Mononuclear cell (primary cell): ENCODE measurements at places on chromosomes 4 and X. TPM values are rescaled to one million over a fixed set of nuclear protein-coding genes. Genes with fewer than 3 reads are reported as not detected.

Gene KLF8
- total RNA-seq, result 3.0 TPM

Gene NIPAL1
- under 0.01 TPM for total RNA-seq

Gene NXF2
- not detected for total RNA-seq

Gene BRS3
- not detected for total RNA-seq

Gene GAB1
- 6.3 TPM for total RNA-seq

Gene STK32B
- total RNA-seq, result 0.63 TPM

Gene CCNB3
- 0.10 TPM for total RNA-seq

Gene GPR173
- total RNA-seq, result under 0.01 TPM

Gene SULT1B1
- 8.1 TPM for total RNA-seq

Gene UGT2B7
- not detected for total RNA-seq

Gene NLGN4X
- under 0.01 TPM for total RNA-seq

Gene DAPP1
- total RNA-seq, result 54.3 TPM

Gene GRSF1
- total RNA-seq, result 47.8 TPM

Gene NCAPG
- 0.42 TPM for total RNA-seq

Gene WNK3
- total RNA-seq, result 0.42 TPM

Gene TIGD4
- under 0.01 TPM for total RNA-seq

Gene CLIC2
- 2.6 TPM for total RNA-seq

Gene EREG
- total RNA-seq, result 240 TPM

Gene OTC
- total RNA-seq, result not detected

Gene GYG2
- not detected for total RNA-seq

Gene STAP1
- 13.0 TPM for total RNA-seq

Gene ZFYVE28
- total RNA-seq, result 8.9 TPM

Gene SPINK2
- total RNA-seq, result 2.1 TPM

Gene RTL5
- total RNA-seq, result 0.73 TPM

Gene TCEANC
- 18.5 TPM for total RNA-seq
